ENCODE measurements at places on chromosomes 11 and 22. TPM values are rescaled to one million over a fixed set of nuclear protein-coding genes. Genes with fewer than 3 reads are reported as not detected.

The SYCE3 gene
- total RNA-seq = not detected

The LRRC32 gene
- total RNA-seq = 23.1 TPM

The DNAJB7 gene
- not detected for total RNA-seq

The RFPL1 gene
- not detected for total RNA-seq

The DUSP8 gene
- not detected for total RNA-seq

The CREB3L1 gene
- total RNA-seq = 37.5 TPM

The KRTAP5-5 gene
- not detected for total RNA-seq

The OR5T1 gene
- total RNA-seq = not detected

The OR2AG2 gene
- 0.09 TPM for total RNA-seq

The C11orf21 gene
- total RNA-seq = not detected

Data from fibroblast of the aortic adventitia (primary cell).